ENCODE measurements at places on chromosomes 7 and 10. TPM values are rescaled to one million over a fixed set of nuclear protein-coding genes. Genes with fewer than 3 reads are reported as not detected.

EPO gene
- not detected for total RNA-seq

SMARCD3 gene
- 3.2 TPM for total RNA-seq

EPHB6 gene
- under 0.01 TPM for total RNA-seq

POLR2J2 gene
- total RNA-seq, result 2.4 TPM

PRKCQ gene
- 0.39 TPM for total RNA-seq

THSD7A gene
- 15.8 TPM for total RNA-seq

ADIRF gene
- 26.0 TPM for total RNA-seq

DIP2C gene
- total RNA-seq, result 13.4 TPM

AGAP9 gene
- total RNA-seq, result 1.6 TPM

ASNS gene
- total RNA-seq, result 3.1 TPM

EGFR gene
- 0.26 TPM for total RNA-seq

HMX2 gene
- total RNA-seq, result not detected

HACD1 gene
- total RNA-seq, result 12.9 TPM

HOXA10 gene
- 2.3 TPM for total RNA-seq

C7orf33 gene
- not detected for total RNA-seq

ANKRD30A gene
- total RNA-seq, result not detected

DNAJC12 gene
- total RNA-seq, result 3.9 TPM

CALHM2 gene
- total RNA-seq, result 16.0 TPM

HYAL4 gene
- total RNA-seq, result 0.39 TPM

LEP gene
- not detected for total RNA-seq

MEOX2 gene
- 2.1 TPM for total RNA-seq

CALCR gene
- total RNA-seq, result not detected

IFIT2 gene
- 27.3 TPM for total RNA-seq

GPC2 gene
- 1.9 TPM for total RNA-seq

CDC14C gene
- not detected for total RNA-seq

MRPS17 gene
- total RNA-seq, result 18.1 TPM

TMEM236 gene
- 0.38 TPM for total RNA-seq

IKZF5 gene
- 2.3 TPM for total RNA-seq

MAD1L1 gene
- 41.1 TPM for total RNA-seq

SLC26A3 gene
- not detected for total RNA-seq

ASZ1 gene
- not detected for total RNA-seq

PVRIG gene
- not detected for total RNA-seq

PTPRN2 gene
- 3.4 TPM for total RNA-seq

GRM3 gene
- not detected for total RNA-seq

NUDCD3 gene
- total RNA-seq, result 72.4 TPM

PHKG1 gene
- total RNA-seq, result 0.13 TPM

OPN4 gene
- not detected for total RNA-seq

ZNF853 gene
- total RNA-seq, result 4.6 TPM

SFMBT2 gene
- 1.9 TPM for total RNA-seq

PNLIP gene
- not detected for total RNA-seq

TMEM176B gene
- total RNA-seq, result not detected

XRCC2 gene
- total RNA-seq, result 3.7 TPM

CEP41 gene
- total RNA-seq, result 3.3 TPM

PRPS1L1 gene
- not detected for total RNA-seq

All from dermis microvascular lymphatic vessel endothelial cell (primary cell).